ENCODE measurements at places on chromosomes 6 and 20.

DNA sequence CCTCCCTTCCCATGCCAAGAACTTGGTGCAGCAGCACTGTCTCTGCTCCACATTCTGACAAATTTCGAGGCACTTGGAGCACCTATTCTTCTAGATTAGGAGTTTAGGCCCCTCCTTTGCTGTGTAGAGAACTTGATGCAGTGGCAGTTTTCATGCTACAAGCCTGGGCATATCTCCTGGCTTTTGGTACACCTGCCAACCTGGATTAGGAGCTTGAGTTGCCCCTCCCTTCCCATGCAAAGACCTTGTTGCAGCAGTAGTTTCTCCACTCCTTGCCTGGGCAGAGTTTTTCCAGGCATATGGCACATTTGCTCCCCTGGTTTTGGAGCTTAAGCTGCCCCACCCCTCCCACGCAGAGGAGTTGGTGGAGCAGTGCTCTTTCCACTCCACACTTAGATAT is 956.1 kb downstream of the EYS start:
- DNase-seq: no peak

DNA sequence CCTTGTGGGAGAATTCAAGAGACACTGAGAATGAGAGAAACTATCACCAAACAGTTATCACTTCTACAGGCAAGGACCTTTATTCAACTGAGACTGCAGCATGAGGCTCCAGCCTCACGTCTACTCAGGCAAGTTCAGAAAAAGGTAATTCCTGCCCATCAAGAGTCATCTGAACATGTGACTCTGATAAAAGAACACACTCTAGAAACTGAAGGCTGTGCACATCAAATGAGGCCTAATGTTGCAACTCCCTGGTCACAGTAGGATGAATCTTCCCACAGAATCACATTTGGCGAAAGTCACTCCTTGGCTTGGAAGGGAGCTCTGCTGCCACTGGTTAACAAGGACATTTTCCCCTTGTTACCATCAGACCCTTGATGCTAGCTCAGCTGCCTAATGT is 71.2 kb upstream of the EMILIN3 start:
- no peak for DNase-seq

DNA sequence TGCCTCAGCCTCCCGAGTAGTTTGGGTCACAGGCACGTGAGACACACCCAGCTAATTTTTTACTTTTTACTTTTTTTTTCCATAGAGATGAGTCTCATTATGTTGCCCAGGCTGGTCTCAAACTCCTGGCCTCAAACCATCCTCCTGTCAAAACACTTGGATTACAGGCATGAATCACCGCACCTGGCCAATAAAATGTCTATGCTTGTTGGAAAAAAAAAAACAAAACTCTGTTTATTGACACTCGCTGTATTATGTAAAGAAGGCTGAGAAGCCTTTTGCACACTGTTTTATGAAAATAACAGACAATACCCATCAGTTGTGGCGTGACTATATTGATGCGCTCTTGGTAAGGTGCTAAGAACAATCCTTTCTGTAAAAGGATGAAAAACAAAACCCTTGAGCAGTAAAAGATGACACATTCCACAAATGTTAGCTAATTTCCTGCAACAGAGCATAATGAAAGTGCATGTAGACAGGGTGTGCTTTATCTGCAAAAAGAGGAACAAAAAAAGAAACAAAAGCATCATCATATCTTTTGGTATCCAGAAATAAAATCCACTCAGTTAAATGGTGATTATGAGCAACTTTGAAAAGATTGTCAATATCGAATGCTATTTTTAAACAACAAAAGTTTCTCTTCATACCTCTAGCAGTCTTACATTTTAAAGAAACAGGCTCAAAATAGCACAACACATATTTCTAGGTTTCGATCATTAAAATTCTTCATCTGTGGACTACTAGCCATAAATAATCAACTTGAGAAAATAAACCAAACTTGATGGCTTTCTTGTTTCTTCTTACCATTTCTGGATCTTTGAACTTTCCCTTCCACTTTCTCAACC is 108.3 kb upstream of the PHACTR1 start:
- DNase-seq: no peak

DNA sequence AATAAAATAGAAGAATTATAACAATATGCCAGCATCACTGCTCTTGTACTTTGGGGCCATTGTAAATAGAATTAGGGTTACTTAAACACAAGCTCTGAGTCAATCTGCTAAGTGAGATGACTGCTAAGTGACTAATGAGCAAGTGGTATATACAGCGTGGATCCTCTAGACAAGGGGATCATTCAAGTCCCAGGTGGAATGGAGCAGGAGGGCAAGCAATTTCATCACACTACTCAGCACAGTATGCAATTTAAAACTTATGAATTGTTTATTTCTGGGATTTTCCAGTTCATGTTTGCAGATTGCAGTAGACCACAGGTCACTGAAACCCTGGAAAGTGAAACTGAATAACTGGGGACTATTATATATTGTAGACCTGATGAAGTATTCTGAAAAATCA is 235.3 kb downstream of the BTBD3 start:
- DNase-seq: no peak

DNA sequence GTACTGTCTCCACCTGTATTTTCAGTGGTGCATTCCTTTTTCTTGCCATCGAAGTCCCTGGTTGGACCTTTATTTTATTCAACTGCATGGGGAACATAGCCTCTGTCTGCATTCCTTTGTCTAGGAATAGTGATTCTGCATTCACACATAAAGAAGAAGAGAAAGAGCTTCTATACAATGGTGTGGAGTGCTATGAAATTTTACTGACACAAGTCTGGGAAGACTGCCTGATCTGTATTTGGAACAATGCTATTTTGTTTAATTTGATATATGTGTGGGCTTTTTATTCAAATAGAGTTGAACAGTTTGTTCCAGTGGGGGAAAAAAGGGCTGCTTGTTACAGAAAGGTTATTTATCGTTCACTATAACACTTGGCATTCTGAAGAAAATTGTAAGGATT is 375.7 kb upstream of the POU3F2 start:
- DNase-seq: no peak

GRCh38 chr20:17083738-17084137 is 143.1 kb upstream of the PCSK2 start:
- no peak for DNase-seq

- no peak for DNase-seq
Observed at GRCh38 chr6:53066077-53066417, 843 bp downstream of the FBXO9 start.

GRCh38 chr20:38159957-38160756 is 4.9 kb downstream of the TGM2 start:
- DNase-seq: no peak

DNA sequence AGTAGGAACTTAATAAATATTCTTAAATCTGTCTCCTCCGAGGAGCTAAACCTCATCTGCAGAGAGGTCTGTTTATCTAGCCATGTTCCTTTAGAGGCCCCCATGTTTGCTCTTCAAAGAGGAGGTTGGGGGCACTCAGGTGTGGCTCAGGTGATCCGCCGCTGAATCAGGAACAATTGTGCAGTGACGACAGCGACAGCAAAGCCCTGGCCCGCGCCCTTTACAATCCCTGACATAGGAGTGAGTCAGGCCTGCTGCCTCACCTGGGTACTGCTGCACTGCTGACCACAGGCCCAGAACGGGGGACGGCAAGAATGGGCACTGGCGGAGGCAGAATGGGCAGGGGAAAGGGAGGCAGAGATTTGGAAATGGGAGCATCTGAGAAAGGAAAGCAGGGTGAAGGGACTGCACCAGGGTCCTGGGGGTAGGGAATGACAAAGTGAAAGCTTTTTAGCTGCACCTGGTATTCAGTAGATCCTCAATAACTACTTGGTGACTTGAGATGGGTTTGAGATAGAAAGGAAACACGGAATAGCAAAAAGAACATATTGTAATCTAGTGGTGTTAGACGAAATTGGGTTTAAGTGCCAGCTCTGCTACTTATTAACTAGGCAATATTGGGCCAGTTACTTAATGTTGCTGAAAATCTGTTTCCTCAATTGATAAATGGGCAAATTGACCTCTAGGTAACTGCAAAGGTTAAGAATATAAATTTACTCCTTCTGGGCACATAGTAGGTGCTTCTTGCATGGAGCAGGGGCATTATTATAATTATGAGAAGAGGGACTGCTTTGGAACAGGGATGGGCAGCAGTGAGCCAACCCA is 5.4 kb upstream of the IER3 start:
- DNase-seq: no peak

DNA sequence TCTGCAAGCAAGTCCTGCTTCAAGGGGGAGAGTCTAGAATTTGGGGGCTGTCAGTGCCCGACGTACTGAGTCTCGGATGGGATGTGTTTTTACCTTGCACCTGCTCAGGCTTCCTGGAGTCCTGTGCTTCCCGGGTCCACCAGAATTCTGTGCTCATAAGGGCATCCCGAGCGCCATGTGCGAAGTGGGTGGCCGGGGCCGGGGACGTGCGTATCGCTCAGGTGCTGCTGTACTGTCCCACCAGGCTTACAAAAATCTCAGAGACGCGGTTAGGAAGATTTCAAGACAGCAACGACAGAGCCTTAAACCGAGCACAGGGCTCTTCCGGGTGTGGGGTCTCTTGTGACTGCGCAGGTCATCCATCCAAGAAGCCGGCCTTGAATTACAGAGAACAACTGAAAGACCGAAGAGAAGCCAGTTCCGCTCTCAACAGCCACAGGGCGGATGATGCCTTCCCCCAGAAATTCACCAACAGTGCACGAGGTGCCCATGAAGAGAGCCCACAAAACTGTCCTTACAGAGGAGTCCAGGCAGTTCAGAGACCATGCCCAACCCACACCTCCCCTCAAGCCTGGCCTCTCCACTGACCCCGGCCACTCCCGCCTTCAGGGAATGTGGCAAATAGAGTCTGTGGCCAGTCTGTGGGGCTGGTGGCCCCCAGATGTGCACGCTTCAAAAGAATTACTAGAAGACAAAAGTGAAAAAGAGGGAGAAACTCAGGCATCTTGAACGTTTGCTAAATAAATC is 104.7 kb downstream of the PXDC1 start:
- DNase-seq: no peak

GRCh38 chr6:47426524-47427302 is 50.9 kb upstream of the CD2AP start:
- no peak for DNase-seq

DNA sequence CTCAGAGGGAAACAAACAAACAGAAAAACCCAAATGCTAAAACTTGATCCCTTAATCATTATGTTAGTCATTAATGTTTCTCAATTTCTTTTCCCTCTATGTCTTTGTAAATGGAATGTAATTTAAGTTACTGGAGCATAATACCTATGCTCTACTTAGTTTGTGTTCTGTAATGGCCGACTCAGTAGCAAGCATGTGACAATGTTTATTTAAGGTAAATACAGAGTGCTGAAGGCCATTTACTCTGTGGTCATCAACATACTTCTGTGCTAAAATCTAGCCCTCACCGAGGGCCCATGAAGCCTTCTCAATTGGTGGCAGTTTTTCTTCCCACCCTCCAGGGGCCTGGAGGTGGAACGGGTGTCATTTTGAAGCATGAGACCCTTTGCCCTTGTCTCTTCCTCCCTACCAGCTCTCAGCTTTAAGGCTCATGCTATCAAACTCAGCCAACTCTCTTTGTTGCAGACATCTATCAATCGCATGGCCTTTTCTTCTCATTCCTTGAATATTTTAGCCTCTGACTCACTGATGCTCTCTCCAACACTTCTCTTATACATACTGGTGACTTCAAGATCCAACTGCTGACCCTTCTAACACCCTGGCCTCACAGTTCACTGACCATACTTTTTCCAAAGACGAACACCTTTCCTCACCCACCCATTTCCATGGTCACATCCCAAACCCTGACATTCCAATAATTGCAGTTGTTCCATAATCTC is 48.2 kb downstream of the STX7 start:
- no peak for DNase-seq

DNA sequence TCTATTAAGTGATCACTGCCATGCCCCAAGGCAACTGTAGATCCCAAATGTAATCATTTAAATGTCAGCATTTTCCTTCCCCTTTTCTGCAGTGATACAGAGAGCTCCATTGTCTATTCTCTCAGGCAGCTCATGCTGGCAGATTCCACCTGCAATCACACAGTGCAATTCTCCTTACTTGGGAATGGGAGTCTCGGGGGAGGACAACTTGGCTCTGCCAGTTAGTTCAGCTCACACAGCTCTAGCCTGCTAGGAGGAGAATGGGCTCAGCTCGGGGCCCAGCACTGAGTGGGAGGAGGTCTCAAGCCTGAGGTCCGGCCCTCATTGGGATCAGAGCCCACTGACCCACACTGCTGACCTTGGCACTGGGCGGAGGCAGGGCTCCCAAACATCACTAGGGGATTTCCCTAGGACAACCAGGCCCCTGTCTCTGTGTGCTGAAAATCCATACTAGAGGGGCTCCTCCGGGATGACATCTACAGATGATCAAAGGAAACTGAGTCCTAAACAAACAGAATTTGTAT is 109.2 kb upstream of the ASF1A start:
- no peak for DNase-seq

DNA sequence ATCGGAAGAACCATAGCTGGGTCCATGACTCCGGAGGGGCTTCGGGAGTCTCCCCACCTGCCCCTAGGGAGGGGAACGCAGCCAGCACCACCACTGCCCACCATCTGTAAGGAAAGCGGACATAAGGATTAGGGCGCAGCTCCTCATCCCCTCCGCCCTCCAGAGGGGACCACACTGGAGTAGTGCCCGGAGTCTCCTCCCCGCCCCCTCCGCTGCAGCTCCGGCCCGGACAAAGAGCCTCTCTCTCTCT is 628 bp downstream of the SLC35B2 start:
- DNase-seq: no peak

GRCh38 chr20:22827916-22828315 is 207.2 kb upstream of the SSTR4 start:
- no peak for DNase-seq

- no peak for DNase-seq
Observed at GRCh38 chr6:79862126-79862525, 85.2 kb downstream of the ELOVL4 start.

- DNase-seq: no peak
Observed at GRCh38 chr20:58649288-58650180, 1.5 kb upstream of the STX16 start.

All from pulmonary artery endothelial cell (primary cell).